ENCODE measurements at places on chromosomes 5 and 9.

DNA sequence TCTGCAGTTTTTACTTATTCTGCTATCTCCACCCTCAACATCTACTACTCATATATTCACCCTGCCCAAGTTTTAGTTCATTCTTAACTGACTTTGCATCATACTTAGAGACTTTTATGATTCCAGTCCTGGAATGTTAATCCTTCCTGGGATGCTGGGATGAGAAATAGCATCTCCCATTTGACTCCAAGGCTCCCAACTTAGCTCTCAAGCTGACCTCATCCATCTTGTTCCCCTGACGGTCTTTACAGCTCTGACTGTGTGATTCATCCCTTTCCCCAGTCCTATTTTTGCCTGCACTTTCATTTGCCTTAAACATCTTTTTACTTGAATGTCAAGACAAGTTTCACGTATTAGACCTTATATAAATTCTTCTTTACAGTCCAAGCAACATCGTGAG is 297.8 kb downstream of the EPB41L4A start:
- no peak for DNase-seq

- no peak for DNase-seq
Observed at GRCh38 chr9:673264-673965, 168.1 kb upstream of the DMRT1 start.

DNA sequence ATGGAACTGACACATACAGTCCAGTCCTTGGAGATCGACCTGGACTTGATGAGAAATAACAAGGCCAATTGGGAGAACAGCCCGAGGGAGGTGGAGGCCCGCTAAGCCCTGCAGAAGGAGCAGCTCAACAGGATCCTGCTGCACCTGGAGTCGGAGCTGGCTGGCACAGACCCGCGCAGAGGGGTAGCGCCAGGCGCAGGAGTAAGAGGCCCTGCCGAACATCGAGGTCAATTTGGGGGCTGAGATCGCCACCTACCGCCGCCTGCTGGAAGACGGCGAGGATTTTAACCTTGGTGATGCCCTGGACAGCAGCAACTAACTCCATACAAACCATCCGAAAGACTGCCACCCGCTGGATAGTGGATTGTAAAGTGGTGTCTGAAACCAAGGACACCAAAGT is 1610.1 kb upstream of the ACO1 start:
- DNase-seq, result no peak

GRCh38 chr5:140607031-140607430 is 25.9 kb downstream of the CD14 start:
- DNase-seq, result no peak

- DNase-seq, result no peak
Observed at GRCh38 chr9:130268521-130269211, 3.1 kb downstream of the HMCN2 start.

Measured in CD4-positive, alpha-beta T cell treated with Interleukin-15 for 1 hour (primary cell).